ENCODE measurements at places on chromosomes 6 and 20.

- no peak for DNase-seq
Measured at GRCh38 chr6:21747441-21747840, 153.9 kb downstream of the SOX4 start.

DNA sequence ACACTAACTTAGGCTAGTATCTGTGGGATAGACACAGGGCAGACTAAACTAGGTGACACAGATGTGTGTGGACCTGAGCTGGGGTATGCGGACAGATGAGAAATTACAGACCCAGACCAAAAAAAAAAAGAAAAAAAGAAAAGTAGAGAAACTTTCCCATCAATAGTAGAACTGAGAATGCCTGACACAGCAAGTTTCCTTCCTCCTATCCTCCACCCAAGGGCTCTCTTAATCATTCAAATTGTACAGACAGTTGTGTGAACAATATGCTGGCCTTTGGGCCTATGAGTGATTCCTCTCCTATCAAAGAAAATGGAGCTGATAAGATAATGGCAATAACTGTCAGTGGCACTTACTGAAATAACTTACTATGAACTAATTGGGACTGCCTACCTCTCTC lies 226.7 kb upstream of the PRDM1 start:
- DNase-seq: no peak

- DNase-seq: no peak
Measured at GRCh38 chr6:145532361-145532760, 203.0 kb downstream of the EPM2A start.

DNA sequence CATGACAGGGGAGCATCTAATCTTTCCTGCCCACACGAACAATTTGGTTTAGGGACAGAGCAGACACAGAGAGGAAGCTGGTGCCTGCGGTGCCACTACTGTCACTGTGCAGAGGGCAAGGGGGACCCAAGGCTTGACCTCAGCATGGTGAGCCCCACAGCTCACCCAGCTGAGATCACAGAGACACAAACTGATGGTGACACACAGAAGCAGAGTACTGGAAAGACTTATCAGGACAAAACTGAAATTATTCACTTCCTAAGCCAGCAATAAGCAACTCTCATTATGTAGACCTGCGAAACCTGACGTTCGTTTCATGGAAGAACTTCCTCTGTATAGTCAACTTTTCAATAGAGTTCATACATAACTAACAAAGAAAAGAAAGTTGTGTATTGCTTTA lies 86.1 kb downstream of the HUS1B start:
- DNase-seq: no peak

Data from right forelimb (tissue), 1 donor.